Stimulated activated CD4-positive, alpha-beta T cell treated with anti-CD3 and anti-CD28 coated beads, Interleukin-1b, Interleukin-23, amount 100 ng/mL, for 24 hours (primary cell): ENCODE measurements at places on chromosomes 13 and 19.
A peak's percentile ranks its signal among the peaks of the same experiment; 100 is the strongest.

- DNase-seq, result no peak
Observed at GRCh38 chr13:70923863-70924752, 815.9 kb upstream of the KLHL1 start.

GRCh38 chr13:46035066-46035465 is 17.5 kb downstream of the ZC3H13 start:
- no peak for DNase-seq

- DNase-seq, result no peak
Observed at GRCh38 chr19:15532779-15533521, 24.6 kb downstream of the CYP4F22 start.

DNA sequence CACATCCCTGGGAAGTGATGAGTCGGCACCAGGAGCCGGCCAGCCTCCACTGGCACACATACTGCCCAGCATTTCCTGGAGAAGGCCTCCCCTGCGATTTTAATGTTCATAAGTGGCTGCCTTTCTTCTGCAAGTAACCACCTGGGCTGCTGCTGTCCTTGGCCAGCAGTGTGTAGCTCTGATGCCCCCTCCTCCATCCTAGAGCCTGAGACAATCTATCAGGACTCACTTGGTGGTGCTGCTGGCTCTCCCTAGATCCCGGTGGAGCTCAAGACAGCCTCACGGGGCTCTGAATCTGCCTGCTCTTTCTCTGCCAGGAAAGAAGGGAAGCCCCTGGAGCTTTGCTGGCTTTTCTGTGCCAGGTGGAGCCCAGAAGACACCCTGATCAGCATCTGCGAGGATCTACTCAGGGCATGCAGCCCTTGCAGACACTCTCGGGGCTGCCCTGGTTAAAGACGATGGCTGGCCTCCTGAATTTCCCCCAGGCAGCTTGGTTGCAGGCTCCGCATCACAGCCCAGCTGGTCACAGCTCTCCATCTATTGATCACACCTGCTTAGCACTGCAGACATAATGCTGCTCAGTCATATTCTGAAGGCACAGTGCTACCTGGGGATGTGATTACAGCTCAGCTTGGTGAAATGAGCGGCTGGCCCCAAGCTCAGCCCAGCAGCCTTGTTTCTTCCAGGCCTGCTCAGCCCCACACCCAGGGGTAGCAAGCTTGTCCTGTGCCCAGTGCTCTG is 122.3 kb downstream of the ZDHHC20 start:
- DNase-seq, result no peak

- DNase-seq, result no peak
Observed at GRCh38 chr13:110399801-110400200, 92.7 kb downstream of the COL4A2 start.

- DNase-seq, result no peak
Observed at GRCh38 chr13:20457670-20458069, 68.0 kb downstream of the CRYL1 start.

DNA sequence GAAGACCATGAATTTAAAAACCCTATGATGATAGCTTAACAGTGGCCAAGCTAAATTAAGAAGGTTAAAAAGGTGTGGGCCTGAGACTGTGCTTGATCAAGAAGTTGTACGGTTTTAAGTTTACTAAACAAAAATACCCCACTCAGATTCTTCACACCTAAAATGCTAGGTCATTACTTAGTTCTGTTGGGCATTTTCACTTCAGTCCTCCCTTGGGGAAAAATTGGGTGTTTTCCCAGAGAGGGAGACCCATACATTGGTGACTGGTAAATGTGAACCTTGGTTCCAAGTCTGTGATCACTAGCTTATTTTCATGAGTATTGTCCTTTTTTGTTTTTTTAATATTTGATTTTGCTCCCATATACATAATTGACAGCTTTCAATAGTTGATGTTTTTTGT is 44.4 kb downstream of the MTUS2 start:
- no peak for DNase-seq

GRCh38 chr19:10580979-10581631 is 6.0 kb downstream of the AP1M2 start:
- DNase-seq, result peak; percentile 82

DNA sequence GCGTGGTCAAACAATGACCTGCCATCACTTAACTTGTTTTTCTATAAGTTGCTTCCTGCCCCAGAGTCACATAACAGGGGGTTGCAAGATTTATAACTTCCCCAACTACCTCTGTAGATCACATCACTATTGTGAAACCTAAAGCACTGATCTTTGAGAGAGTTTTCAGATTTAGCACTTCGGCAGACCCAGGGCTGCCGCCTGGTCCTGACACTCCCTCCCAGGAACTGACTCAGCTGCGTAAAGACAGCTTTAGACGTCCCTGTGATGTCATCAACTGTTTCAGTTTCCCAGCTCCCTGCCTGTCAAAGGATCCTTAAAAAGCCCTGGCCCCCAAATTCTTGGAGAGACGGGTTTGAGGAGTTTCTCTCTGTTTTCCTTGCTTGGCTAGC is 33.3 kb downstream of the IGFL2 start:
- no peak for DNase-seq

GRCh38 chr19:29552454-29553280 is 26.9 kb downstream of the VSTM2B start:
- no peak for DNase-seq

DNA sequence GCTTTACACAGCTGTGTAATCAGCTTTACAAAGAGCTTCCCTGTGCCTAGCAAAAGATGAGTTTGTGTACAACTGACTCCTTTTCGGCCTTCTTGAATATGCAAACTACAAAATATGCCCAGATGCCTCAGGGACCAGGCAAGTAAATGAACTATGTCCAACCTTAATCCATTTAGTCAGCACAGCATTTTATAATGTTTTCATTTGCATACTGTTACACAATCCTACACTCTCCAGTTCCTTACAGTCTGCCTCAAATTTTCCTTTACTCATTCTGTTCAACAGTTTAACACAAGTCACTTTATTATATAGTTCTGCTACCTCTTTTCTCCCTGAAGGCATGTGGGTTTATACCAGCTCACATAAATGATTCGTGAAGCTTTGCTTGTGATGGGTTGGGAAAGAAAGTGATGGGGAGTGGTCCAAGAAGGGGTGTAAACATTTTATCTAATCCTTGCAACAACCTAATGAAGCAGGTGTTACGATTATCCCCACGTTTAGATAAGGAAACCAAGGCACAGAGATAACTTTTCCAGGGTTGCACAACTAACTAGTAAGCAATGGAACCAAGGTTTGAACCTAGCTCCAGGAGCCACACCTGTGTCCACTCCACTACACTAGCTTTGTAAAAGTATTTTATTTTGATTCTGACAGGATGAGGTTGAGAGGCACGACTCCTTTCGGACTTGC is 3.3 kb upstream of the USP12 start:
- DNase-seq, result no peak

DNA sequence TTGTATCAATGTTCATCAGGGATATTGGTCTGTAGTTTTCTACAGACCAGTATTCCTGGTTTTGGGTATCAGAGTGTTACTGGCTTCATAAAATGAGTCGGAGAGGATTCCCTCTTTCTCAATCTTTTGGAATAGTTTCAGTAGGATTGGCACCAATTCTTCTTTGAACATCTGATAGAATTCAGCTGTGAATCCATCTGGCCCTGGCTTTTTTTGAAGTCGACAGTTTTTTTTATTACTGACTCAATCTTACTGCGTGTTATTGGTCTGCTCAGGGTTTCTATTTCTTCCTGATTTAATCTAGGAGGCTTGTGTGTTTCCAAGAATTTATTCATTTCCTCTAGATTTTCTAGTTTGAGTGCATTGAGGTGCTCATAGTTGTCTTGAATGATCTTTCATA is 11.4 kb downstream of the TEX26 start:
- DNase-seq, result no peak

DNA sequence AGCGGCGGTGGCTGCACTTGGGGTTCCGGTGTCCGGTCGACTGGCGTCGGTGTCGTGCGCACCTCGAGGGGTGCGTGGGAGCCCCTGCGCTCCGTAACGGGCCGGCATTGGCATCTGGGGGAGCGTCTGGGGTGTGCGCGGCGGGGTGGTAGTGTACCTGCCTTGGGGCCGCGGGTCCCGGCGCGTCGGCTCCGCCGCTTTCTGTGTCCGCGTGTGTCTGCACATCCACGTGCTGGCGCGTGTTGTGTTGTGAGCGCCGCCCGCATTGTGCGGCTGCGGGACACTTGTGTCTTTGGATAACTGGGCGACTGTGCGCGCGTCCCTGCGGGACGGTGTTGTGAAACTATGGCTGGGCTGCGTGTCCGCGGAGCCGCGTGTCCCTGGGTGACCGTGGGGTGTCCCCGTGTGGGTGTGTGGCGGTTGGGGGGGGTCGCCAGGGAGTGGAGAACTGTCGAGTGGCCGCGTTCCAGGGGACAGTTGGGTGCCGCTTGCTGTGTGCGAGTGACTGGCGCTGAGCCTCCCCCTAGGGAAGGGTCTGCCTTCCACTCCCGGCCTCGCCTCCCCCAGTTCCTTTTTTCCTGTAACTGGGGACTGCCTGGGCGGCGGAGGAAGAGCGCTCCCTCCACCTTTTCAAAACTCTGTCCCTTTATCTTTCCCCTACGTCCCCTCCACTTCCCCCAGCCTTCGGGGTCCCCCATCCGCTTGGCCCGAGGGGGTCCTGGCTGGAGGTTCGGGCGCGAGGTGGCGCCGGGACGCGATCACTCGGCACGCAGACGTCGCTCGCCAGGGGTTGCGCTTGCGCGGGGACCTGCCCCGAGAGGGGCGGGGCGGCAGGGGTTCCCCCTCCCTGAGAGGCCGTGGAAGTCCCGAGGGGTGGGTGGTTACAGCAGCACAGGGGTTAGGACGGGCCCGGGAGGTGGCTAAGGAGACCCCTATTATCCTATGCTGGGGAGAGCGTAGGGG is 5.7 kb upstream of the NFIC start:
- peak; percentile 54 for DNase-seq

DNA sequence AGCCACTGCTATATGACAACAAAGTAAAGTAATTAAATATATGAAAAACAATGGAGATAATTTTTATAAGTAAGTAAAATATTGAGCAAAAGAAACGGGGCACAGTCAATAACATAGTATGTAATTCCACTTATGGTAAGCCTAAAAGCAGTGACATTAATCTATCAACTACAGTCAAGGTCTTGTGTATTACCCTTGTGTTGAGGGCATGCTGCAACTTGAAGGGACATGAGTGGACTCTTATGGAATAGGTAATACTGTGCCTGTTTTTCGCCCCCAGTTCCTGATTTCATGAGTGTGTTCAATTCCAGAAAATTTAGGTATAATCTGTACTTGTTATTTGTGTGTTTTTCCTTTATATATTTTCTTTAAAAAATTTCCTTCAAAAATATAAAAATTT is 201.3 kb upstream of the SLITRK6 start:
- DNase-seq, result no peak

DNA sequence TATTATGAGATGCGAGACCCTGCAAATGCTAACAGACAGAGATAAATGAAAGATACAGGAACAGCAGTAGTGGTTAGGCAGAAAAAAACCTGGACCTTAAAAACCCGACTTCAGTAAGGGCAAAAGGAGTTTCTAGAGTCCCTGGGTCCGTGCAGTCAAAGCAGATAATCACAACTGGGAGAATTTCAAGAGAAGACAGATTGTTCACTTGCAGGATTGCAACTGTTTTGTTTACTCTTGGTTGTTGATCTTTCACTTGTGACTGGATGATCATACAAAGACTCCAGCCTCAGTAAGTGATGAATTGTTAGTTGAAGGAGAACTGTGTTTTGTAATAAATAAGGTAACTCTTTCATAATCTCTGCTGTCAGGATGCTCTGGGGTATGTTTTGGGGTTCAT is 135.1 kb downstream of the GPC6 start:
- DNase-seq, result no peak

GRCh38 chr13:79679334-79679733 is 198.4 kb downstream of the NDFIP2 start:
- peak; percentile 29 for DNase-seq

GRCh38 chr13:94312511-94313216 is 166.8 kb downstream of the DCT start:
- no peak for DNase-seq

GRCh38 chr19:10818301-10819123 is 17.5 kb downstream of the TMED1 start:
- DNase-seq, result no peak

DNA sequence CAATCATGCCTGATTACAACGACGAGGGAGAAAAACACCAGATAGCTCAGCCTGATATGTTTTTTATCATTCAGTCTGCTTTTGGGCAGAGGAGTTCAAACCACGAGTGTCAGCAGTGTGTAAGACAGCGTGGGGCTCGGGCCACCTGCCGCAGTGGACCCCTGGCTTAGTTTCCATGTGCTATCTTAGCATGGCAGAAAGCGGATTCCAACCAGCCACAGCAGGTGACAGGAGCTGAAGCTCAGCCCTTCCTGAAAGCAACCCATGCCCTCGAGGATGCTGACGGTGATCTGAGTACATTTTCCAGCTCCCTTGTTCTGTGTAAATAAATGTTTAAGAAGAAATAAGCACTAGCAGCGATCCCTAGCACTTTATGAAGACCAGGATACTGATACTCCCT is 32.2 kb upstream of the MBNL2 start:
- DNase-seq, result no peak

GRCh38 chr19:10510301-10510802 is 6.9 kb downstream of the S1PR5 start:
- no peak for DNase-seq

DNA sequence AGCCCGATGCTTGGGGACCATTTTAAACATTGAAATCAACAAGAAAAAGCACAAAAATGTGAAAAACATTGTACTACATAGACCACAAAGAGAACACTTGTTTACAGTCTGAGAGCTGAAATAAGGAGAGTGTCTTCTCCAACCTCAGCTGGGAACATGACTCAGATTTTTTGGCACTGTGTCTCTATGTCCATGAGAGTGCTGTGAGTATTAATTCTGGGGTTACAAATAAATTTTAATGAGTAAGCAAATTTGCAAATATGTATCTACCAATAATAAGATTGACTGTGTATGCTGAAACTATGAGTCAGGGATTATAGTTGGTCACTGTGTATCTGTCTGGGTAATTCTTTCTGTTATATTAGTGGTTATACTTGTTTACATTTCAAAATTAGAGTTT is 174.0 kb downstream of the DCT start:
- no peak for DNase-seq

DNA sequence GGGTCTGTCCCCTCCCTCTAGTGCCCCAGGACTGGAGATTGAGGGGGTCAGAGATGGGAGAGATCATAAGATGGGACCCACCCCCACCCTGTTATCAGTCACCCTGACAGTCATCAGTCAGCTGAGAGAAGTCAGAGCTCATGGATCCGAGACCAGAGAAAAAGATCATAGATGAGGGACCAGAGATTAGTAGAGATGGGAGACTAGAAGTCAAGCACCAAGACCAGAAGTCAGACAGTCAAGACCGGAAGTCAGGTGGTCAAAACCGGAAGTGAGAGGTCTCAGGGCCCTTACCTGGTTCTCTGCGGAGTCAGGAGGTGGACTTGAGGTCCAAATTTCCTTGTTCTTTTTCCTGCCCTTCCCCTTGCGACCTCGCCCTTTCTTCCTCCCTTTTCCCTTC is 7.0 kb downstream of the COL5A3 start:
- no peak for DNase-seq

DNA sequence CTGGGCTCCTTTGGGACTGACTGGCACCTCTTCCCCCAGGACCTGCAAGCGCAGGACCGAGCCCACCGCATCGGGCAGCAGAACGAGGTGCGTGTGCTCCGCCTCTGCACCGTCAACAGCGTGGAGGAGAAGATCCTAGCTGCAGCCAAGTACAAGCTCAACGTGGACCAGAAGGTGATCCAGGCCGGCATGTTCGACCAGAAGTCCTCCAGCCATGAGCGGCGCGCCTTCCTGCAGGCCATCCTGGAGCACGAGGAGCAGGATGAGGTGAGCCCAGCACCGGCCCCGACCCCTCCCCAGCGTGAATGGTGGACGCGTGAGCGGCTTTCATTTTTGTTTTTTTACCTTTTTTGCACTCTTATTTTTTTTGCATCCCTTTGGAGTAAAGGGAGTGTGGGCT is 56.0 kb upstream of the LDLR start:
- DNase-seq, result no peak

- no peak for DNase-seq
Observed at GRCh38 chr13:106143392-106143791, 392.1 kb downstream of the EFNB2 start.
